Activated CD4-positive, alpha-beta T cell treated with anti-CD3 and anti-CD28 coated beads, Interleukin-2, amount 50 U/mL, for 48 hours (primary cell): ENCODE measurements at places on chromosomes 7 and 10.

- no peak for DNase-seq
Observed at GRCh38 chr10:114356751-114357514, 47.4 kb downstream of the AFAP1L2 start.

- DNase-seq = no peak
Observed at GRCh38 chr10:110275128-110275729, 29.5 kb downstream of the SMNDC1 start.

DNA sequence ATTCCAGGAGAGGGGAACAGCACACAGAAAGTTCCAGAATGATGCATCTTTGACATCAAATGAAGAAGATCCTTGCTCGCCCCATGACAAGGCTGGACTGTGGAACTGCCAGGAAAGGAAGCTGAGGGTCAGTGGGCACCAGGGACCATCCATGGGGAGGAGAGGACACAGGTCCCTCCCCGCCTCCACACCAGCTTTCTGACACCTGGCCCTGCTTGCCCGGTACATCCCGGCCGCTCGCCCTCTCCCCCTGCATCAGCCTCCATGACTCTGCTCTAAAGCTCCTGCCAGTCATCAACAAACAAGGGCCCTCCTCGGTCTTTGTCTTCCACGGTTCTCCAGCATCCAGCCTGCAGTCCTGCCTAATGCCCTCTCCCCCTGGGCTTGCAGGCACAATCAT, 222.3 kb downstream of the GRID1 start:
- DNase-seq = no peak

DNA sequence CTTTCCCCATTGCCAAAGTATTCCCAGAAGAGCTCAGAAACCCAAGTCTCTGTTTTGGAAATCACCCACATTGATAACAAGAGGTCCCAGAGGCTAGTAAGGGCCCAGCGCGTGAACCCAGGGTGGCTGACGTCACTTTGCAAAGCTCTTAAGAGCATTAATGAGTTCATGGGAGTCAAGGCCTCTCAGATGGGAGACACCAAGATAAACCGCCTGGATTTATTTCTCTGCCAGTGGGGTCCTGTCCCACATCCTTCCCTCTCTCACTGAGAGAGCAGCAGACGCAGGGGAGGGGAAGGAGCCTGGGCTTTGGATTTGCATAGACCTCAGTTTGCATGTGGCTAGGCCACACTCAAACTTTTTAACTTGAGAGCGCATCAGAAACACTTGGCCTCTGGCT, 184.8 kb upstream of the PDE1C start:
- DNase-seq = no peak

DNA sequence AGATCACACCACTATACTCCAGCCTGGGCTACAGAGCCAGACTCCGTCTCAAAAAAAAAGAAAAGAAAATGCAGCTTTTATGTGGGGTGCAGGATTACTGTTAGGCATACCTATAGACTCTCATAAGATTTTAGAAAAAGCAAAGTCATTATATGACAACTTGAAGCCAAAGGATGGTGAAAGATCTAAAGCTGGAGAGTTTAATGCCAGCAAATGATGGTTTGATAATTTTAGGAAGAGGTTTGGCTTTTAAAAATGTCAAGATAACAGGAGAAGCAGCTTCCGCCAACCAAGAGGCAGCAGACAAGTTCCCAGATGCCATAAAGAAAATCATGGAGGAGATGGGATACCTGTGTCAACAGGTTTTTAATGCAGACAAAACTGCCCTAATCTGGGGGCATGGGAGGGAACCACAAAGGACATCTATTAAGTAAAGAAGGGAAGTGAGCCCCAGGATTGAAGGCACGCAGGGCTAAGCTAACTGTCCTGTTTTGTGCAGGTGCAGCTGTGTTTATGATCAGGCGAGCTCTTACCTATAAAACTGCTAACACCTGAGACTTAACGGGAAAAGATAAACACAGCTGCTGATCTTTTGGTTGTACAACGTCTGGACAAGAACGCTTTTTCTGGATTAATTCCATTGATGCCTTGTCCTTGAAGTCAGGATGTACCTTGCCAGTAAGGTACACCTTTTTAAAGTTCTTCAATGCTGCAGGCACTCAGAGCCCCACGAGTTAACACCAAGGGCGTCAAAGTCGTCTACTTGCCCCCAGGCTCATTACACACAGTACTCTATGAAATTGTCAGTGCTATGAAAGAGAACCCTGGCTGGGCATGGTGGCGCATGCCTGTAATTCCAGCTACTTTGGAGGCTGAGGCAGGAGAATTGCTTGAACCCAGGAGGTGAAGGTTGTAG, 10.5 kb upstream of the ANKRD61 start:
- DNase-seq = no peak

- DNase-seq = no peak
Observed at GRCh38 chr7:80824253-80824652, 94.6 kb downstream of the SEMA3C start.

DNA sequence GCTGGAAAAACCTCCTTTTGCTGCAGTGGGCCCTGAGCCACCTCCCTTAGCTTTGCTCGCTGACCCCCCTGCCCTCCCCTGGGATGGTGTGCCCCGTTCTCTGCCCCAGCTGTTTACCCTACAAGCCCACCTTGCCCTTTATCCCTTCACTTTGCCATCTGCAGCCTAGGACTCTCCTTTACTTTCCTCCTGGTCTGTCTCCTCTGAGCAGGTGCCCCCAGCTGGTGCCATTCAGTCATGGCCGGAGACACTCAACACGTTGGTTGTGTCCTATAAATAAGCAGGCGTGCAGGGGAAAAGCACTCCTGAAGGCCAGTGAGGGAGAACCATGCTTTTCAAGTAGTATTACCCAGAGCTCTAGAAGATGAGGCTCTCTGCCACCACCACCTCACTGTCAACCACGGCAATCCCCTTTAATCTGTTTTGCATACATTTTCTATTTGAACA, 6.1 kb downstream of the RASSF4 start:
- no peak for DNase-seq

- DNase-seq = no peak
Observed at GRCh38 chr7:25781704-25782103, 370.3 kb upstream of the NFE2L3 start.

GRCh38 chr7:25758559-25758958, 393.4 kb upstream of the NFE2L3 start:
- no peak for DNase-seq

GRCh38 chr10:63887023-63887589, 365.9 kb downstream of the REEP3 start:
- no peak for DNase-seq

GRCh38 chr7:137592232-137592896, 248.8 kb upstream of the PTN start:
- no peak for DNase-seq

- DNase-seq = no peak
Observed at GRCh38 chr10:86247588-86247987, 119.0 kb downstream of the GRID1 start.

- no peak for DNase-seq
Observed at GRCh38 chr10:113381981-113382509, 170.8 kb upstream of the HABP2 start.

- DNase-seq = no peak
Observed at GRCh38 chr10:121433965-121434364, 164.3 kb downstream of the FGFR2 start.

GRCh38 chr7:135178364-135178763, 7.9 kb upstream of the CYREN start:
- DNase-seq = no peak

DNA sequence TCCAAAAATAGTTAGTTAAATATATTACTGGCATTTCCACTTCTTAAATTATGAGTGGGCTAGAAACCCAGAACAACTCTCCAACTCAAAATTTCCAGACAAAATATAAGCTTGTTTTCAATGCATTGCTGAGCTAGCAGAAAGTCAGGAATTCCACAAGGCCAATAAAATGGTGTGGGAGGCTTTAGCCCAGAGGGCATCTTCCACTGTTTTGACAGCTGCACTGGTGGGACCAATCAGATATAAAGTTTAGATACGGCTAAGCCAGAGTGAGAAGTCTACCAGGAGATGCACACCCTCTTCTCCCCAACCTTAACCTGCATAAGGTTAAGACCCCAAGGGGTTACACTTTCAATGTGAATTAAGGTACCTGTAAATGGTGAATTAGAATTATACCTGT, 76.6 kb downstream of the AMPH start:
- DNase-seq = no peak

- no peak for DNase-seq
Observed at GRCh38 chr7:117132321-117133120, 179.2 kb downstream of the ST7 start.

DNA sequence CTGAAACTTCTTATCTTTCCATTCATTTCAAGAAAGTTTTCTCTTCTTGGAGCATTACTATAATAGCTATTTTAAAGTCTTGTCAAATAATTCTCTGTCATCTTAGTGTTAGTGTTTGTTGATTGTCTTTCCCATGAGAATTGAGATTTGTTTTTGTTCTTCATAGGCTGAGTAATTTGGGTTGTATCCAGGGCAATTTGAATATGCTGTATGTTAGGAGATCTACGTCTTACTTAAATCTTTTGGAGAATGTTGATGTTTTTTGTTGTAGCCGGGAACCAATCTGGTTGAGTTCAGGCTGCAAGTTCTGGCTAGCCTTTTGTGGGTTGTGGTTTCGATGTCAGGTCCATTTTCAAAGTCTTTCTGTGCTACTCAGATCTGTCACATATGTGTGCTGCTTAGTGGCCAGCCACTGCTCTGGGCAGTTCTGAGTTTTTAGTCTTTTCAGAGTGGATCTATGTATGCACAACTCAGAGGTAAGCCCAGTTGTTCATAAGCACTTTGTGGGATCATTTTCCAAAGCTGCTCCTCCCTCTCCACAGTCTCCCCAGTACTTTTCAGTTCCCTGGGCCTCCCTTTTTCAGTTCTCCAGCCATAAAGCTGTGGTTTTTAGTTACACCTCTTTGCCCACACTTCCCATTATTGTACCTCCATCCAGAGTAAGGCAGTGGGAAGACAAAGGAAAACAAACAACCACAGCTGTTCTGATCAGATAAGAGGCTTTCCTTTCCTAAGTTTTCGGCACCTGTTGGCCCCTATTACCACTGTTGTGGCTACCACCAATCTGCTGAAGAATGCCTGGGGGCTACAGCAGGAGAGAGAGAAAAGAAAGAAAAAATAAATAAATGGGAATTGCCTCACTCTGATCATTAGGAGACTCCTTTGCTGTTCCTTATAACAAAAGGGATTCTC, 4.7 kb upstream of the CCNJ start:
- DNase-seq = no peak

GRCh38 chr7:985915-986741, 3.1 kb downstream of the CYP2W1 start:
- no peak for DNase-seq

DNA sequence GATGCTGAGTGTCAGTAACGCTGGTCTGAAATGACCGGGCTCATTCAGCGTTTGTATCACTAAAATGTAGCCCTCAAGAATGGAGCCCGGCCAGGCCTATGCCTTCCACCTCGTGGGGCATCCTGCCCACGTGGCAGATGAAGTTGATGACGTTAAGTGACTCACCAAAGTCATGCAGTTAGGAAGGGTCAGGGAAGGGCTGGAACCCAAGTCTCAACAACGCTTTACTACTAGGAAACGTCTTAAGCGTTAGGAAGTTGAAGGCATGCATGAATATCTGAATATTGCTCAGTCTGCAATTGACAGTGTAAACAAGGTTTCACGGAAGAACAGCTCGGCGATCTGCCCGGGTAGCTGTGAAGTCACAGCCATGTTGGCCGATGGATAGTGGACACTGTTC, 14.0 kb upstream of the UBE3C start:
- no peak for DNase-seq

DNA sequence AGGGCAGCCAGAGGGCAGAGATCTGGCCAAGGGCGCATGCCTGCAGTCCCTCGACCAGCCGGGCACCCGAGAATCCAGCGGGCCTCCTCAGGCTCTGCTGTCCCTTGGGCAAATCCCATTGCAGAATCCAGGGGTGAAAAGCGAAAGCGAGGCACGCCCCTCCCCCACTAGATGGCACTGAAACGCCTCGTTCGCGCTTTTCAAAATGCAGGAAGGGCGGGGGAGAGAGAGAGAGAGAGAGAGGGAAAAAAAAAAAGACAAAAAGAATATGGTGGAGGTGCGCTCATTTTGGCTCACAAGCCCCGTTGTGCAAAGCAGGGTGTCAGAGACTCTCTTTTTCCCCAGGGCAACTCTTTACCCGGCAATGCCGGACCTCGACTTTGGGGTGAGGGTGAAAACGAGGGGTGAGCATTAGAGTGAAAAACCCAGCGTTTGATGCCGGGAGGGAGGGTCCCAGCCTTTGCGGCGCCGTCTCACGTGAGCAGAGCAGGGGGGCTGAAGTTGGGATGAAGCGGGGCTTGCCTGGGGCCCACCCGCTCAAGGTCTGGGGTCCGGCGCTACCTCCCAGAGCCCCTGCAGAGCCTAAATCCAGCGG, 2.5 kb upstream of the TMEM178B start:
- DNase-seq = peak; percentile 71

DNA sequence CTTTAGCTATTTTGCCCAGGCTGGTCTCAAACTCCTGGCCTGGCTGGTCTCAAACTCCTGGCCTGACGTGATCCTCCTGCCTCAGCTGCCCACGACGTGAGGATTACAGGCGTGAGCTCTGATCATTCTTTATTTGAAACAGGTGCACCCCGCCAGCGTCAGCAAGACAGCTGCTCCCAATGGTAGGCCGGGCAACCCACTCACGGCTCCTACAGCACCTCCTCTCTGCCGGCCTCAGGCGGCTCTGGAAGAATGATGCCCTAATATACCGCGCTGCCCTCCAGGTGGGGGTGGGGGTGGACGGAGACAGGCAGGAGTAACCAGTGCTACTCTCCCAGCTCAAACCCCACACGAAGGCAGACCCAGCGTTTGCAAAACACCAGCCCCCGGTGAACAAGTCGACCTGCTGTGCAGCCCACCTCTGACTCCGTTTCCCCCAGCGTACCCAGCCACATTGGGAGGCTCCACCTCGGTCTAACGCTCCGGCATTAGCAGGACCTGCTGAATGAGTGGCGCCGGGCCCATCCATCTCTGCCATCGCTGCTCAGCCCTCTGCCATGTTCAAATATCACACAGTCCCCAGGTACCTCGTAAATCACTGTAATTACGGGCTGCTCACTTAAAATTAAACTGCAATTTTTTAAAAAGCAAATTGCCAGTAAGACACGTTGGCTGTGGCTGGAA, 148.6 kb downstream of the ELFN1 start:
- no peak for DNase-seq

DNA sequence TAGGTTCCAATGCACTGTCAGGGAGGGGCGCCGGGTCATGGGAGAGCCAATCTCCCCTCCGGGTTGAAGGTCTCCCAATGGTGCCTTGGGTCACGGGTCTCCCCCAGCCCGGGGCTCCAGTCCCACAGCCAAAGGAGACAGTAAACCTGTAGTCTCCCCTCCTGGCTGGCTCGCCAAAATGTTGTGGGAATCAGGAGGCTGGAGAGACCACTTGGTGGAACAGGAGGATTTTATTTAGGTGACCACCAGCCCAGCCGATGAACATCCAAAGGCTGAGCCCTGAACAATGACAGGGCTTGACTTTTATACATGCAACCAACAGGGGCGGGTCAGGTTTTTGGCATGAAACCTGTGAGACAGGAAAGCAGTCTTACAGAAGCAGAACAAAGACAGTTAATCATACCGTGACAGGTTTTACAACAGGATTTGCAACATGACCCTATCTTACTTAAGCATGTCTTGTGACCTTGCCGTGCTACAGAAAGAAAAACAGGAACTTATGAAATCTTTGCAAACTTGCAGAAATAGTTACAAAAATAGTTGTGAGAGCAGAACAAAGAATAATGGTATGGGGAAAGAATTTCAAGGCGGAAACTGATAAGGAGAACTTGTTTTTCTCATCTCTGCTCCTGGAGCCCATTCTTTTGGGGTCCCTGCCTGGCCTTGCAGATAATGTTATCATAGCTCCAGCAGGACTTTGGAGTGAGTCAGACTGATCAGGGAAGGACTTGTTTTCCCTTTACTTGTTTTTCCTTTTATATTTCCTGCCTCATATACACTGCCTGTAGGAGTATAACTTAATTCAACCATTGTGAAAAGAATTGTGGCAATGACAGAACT, 7.1 kb downstream of the ERV3-1 start:
- no peak for DNase-seq

- no peak for DNase-seq
Observed at GRCh38 chr10:13291821-13292773, 7.8 kb downstream of the PHYH start.
